GOT3 (cell line): ENCODE measurements at places on chromosomes 7 and 10.

DNA sequence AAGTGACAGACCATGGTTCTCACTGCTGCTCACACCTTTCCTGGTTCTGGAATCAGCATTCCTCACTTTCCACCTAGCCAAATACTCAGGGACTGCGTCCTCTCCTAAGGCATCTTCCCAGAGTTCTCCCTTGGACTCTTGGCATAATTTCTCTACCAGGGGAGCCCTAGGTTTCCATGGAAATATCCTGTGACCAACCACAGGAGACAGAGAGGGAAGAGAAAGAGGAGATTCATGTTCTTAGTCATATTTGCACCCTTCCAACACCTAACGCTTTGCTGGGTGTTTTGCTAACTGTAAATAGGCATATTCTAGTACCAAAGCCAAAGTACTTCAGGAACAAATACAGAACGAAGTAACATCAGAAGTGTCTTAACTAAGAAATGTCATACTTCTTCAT lies 28.6 kb downstream of the DENND11 start:
- no peak for DNase-seq

DNA sequence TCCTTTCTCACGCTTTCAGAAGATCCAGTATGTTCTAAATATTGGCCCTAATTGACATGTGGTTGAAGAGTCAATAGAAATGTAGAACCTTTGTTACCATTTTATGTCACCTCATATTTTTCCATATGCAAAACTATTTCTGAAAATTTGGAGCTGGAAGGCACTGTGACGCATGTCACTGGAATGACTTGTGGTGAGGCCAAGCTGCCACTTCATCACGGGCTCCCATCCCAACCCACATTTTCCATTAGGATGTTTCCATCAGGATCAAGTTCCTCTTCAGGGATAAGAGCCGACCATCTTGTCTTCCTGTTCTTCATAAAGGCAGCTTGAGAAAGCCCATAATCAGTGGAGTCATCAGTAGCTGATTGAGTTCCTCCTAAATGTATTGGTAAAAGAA lies 1241.7 kb downstream of the GATA3 start:
- no peak for DNase-seq

DNA sequence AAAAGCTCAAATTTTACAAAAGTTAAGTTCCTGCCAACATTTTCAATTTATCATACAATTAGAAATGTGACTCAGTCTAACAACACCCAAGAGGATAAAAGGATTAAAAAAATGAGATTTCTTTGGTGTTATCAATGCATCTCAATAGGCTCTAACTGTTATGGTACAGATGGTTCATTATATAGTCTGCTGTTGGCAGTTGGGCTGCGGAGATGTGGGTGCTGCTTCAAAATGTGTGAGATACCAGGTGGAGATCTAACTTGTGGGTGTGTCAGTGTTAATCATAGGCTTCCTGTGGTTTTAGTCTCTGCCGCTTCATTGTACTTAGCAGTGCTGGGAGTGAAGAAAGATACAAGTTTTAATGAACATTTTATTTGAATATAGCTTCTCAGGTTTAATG lies 231.2 kb downstream of the EXOC4 start:
- no peak for DNase-seq

DNA sequence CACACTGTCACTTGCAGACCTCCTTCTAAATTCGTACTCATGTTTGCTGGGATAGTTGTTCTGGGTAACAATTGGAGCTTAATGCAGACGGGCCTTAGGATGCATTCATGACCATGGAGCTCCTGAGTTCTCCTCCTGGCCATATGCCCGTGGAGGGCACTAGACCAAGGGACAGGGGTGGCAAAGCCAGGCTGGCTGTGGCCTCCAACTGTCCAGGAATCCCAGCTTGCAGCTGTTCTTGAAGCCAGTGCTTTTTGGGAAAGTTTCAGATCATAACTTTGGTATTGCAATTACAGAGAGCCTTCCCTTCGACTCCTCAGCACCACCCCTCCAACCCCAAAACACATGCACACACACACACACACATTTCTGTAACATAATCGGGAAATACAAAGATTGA lies 30.6 kb downstream of the ANTXRL start:
- no peak for DNase-seq

DNA sequence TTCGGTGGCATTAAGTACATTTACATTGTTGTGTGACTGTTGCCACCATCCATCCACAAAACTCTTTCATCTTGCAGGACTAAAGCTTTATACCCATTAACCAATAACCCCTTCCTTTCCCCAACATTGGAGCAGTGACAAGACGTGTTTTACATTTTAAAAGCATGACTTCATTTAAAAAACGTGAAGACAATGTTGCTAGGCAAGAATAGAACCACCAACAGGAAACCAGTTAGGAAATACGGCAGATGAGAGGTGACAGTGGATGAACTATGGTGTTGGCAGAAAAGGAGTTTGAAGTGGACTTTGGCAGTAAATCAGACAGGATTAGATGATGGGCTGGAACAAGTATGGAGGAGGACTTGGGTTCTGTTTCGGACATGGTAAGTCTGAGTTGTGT lies 17.0 kb downstream of the TMEM236 start:
- DNase-seq = no peak

GRCh38 chr10:43181146-43181545 lies 42.9 kb downstream of the CSGALNACT2 start:
- no peak for DNase-seq

GRCh38 chr7:143048827-143049226 lies 3.3 kb upstream of the OR6V1 start:
- no peak for DNase-seq

DNA sequence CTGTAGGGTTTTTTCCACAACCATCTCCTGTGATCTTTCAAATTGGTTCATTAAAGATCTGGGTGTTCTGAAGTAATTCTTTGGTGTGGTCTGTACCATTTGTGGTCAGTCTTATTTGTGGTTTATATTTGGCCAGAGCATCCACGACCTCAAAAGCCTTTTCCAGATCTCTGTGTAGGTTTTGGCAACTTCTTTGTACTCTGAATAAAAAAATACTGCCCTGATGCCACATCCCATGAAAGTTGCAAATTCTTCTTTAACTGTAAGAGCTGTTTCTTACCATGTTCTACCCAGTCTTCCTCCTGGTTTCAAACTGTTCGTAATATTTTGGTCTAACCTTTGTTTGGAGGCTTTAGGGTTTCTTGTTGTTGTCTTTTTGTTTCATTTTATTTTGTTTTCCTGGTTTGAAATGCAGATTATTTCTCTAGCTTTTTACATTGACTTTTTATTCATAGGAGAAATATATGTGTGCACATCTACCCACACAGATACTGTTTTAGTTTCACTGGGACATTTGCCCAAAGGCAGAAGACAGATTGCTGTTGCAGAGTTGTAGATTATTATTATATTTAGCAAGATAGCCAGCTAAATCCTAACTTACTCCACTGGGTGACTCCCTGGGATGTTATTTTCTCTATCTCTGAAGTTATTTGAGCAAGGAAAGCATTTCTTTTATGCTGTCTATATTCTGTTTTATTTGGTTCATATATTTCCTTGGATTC lies 123.2 kb upstream of the SAMD8 start:
- no peak for DNase-seq

DNA sequence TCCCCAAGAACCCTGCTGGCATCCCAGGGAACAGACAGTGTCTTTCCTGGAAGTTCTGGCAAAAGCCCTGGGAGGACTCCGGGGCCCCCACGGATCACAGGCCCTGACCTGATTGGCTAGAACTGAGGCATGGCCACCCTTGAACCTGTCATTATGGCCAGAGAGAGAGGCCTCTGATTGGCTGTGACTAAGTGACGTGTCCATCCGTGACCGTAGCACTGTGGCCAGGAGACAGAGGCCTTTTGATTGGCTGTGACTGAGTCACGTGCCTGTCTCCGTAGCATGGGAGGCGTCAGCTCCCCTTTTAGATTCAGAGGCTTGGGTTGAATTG lies 163.8 kb downstream of the RGS10 start:
- DNase-seq = no peak

GRCh38 chr10:89563861-89564478 lies 28.6 kb upstream of the SLC16A12 start:
- no peak for DNase-seq

DNA sequence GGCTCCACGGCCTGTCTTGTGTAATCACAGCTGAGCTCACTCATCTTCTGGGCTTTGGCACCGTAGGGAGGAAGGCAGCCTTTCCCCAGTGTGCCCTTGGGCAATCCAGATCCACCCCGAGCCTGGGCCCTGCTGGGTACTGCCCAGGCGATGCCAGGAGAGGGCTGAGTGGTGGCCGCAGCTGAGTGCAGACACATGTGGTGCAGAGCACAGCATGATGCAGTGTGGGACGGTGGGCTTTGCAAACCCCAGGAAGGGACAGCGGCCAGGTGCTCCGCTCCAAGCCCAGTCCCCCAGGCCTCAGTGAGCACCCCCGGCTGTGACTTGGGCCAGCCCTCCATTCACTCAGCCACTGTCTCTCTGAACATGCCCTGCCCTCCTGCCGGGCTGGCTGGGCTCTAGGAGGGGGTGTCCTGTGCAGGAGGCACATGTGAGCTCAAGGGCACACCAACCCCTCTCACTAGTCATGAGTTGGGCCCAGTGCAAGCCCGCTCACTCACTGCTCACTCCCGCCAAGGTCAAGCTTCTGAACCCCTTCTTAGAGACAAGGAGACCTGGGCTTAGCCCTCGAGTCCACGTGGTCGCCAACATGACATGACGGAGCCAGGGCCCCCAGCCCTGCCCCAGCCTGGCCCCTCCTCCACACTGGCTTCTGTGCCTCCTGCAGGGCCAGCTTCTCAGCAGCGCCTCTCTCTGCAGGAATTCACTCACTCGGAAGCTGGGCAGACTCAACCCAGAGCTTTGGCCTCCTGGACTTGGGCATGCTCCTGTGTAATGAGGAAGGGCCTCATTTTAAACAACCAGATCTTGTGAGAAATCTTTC lies 77.5 kb upstream of the INSIG1 start:
- DNase-seq = peak; percentile 24

DNA sequence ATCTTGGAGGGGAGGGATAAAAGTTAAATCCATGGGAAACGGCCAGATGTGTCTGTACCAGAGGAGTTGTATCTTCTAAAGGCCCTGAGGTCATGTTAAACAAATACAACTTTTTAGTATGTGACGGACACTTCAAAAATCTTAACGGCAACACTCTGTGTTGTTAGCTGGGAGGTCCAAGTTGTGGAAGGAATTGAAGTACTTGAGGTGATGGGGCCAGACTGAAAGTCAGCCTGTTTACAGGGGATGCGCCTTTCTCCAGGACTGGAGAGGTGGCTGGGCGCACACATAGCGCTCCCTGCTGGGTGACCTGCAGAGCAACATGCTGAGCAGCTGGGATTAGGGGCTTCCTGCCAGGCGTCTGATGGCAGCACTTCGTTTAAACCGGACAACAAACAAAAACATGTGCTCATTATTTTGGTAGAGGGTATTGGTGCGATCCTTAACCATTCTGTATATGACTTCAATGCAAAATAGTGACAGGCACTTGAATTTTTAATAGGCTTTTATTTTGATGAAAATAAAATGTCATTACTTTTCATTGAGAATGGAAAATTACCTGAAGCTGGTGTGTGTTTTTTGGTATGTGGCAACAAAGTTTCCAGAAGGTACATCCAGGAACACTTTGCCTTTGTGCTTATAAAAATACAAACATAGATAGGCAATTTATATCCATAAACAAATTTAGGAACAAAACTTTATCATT lies 198.2 kb downstream of the MLLT10 start:
- no peak for DNase-seq
